ENCODE measurements at places on chromosomes 3 and 15. TPM values are rescaled to one million over a fixed set of nuclear protein-coding genes. Genes with fewer than 3 reads are reported as not detected.

The MUC20 gene
- total RNA-seq: not detected

The TEX55 gene
- total RNA-seq: not detected

The CCR2 gene
- total RNA-seq: not detected

The CIDEC gene
- 0.14 TPM for total RNA-seq

The FRMD5 gene
- 28.1 TPM for total RNA-seq

The ALDH1L1 gene
- 12.9 TPM for total RNA-seq

The SUCNR1 gene
- total RNA-seq: not detected

The CLDN18 gene
- not detected for total RNA-seq

The MFAP1 gene
- 21.7 TPM for total RNA-seq

The TRPC1 gene
- total RNA-seq: 12.4 TPM

The SNAP23 gene
- 53.4 TPM for total RNA-seq

The DAG1 gene
- 41.4 TPM for total RNA-seq

The LRRC3B gene
- 0.29 TPM for total RNA-seq

The ECE2 gene
- not detected for total RNA-seq

The PLS1 gene
- 24.8 TPM for total RNA-seq

The DUOXA1 gene
- 0.30 TPM for total RNA-seq

The IL17RD gene
- total RNA-seq: 5.7 TPM

The RTP1 gene
- total RNA-seq: not detected

The STAC gene
- 28.3 TPM for total RNA-seq

The OR5K2 gene
- total RNA-seq: not detected

The PLAAT1 gene
- 8.1 TPM for total RNA-seq

Measured in HT1080 (cell line).